ENCODE measurements at places on chromosomes 3 and 15. TPM values are rescaled to one million over a fixed set of nuclear protein-coding genes. Genes with fewer than 3 reads are reported as not detected.

GRCh38 chr3:10910367-10910766, 82.2 kb upstream of the SLC6A1 start:
- no peak overlapping the region for H3K27ac ChIP-seq
- H3K4me3 ChIP-seq, result no peak overlapping the region
- H3K27me3 ChIP-seq, result no peaks in the 10 kb centered on the region
- DNase-seq, result no peak
- H3K36me3 ChIP-seq, result no peaks in the 10 kb centered on the region

DNA sequence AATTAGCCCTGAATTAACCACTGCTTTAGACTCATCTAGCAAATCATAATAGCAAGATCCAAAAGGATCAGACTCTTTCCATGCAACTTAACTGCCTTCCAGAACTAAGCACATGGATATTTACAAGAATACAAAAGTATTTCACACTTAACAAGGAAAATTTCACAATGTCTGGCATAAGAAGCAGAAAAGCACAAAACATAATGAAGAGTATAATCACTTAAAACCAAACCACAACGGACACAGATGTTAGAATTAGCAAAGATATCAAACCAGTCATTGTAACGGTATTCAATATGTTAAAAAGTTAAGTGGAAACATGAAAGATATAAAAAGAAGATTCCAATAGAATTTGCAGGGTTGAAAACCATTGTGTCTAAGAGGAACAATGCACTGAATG, 51.5 kb upstream of the COL6A6 start:
- no peak overlapping the region for H3K27ac ChIP-seq
- no peak overlapping the region for H3K4me3 ChIP-seq
- no peaks in the 10 kb centered on the region for H3K27me3 ChIP-seq
- DNase-seq, result no peak

DNA sequence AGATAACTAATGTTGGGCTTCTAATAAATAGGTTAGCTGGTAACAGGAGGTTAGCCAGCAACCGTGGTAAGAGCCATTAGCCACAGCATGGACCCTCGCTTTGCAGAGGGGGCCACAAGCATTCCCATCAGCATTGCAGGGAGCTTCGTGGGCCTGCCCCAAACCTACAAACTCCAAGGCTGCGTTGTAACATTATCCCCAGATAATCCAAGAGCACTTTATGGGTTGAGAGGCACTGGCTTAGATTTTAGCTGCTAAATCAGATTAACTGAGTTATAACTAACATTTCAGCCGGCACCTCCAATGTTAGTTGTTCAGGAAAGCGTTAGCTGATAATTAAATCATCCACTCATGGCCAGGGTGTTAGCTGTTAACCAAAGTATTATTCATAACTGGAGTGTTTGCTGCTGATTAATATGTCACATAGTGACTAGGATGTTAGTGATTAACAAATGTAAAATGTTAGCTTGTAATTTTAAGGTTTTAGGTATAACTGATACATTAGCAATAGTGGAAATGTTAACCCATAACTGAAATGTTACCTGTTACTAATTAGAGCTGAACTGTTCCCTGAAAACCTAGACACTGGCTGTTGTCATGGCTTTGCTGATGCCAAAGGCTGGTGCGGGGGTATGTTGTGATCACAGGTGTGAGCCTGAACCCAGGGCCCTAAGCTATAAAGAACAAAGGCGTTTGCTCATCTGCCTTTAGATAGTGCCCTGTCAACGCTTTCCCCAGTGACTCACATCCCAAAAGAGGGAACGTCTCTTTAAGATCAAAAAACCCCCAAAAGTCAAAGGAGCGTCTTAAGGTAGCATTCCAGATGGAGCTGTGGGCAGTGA, 56.2 kb downstream of the SLC6A6 start:
- peaks cover 59% of the 10 kb centered on the region for H3K36me3 ChIP-seq
- DNase-seq, result no peak
- no peak overlapping the region for H3K4me3 ChIP-seq

P3H2 gene
- polyA plus RNA-seq, result 8.0 TPM

ZBED2 gene
- polyA plus RNA-seq, result 37.9 TPM

Data from thymus (tissue), 14 donors.